ENCODE measurements at places on chromosomes 1 and 21. TPM values are rescaled to one million over a fixed set of nuclear protein-coding genes. Genes with fewer than 3 reads are reported as not detected.

DNA sequence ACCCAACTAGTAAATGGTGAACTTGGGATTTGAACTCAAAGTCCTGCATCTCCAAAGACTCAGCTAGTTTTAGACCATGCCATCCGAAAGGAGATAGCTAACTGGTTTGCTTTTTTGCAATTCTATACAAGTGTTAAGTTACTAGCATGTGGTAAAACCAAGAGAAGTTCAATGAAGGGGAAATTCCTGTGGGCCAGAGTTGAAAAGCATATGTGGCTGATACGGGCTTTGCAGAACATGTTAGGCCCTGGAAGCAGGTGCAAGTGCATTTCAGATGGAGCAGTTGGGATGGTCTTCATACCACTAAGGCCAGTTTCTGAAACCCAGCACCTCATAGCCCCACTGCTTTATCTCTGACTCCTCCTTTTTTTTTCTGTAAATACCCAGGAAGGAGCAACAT is 620.9 kb downstream of the PLPP3 start:
- no peak for DNase-seq

DNA sequence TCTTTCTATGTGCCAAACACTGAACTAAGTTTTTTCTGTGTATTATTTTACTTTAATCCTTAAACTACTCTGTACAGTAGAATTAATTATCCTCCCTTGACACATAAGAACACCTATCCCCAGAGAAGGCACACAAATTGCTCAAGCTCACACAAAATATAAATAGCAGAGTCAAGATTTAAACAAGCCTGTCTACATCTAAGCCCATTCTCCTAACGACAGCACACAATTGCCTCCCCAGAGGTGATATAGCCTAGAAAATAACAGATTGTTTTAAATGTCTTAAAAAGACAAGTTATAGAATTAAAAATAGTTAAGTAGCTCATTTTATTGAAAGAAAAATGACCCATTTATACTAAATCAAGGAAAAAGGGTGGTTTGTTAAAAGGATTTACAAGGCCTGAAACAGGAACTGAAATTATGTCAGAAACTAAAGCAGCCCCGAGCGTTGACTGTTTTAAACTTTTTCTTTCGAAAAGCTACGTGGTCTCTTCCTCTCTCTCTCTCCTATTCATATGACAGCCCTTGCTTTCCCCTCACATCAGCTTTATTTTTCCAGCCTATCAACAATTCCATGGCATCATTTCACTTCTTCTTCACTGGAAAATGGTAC is 30.5 kb downstream of the TNFSF18 start:
- DNase-seq = peak; percentile 1

DNA sequence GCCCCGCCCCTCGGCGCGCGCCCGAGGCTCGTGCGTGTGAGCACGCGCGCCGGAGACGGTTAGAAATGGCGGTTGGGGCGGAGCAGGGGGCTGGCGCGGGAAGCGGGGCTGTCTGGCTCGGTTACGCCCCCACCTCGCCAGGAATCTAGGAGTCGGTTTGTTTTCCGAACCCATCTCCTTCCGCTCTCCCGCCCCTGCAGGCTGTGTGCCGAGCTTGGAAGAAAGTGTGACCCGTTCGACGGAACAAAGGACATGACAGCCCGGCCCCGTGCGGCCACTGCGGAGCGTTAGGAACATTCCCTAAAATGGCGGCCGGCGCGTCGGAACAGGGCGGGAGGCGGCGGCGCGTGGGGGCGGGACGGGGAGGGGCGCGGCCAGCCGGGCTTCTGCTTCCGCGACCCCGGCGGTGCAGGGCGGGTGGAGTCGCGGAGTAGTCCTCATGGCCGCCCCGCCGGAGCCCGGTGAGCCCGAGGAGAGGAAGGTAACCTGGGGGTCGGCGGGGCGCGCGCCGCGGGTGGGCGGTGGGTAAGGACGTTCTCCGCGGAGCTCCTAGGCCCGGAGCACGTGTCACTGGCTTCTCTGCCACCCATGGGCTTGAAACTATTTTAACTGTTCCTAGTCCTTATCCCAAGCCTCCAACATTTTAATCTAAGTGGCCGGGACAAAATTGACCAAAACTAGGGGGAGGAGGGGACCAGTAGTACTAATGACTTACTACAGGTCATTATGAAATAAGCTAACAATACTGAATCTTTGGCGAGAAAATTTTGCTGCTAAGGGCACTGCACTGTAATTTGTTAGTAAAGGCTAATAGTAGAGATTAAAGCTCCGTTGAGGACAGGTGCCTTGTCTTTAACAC is at the start of gene COX20:
Gene COX20 (plus strand): TSS at position 383 of the 859 bp plus-strand sequence. CDS start 57 bp downstream, at position 440.
- peak; percentile 86 for DNase-seq

GRCh38 chr1:91120936-91121335 is 99.1 kb upstream of the ZNF644 start:
- DNase-seq = no peak

GRCh38 chr1:110233861-110234260 is 23.7 kb downstream of the KCNC4 start:
- no peak for DNase-seq

DNA sequence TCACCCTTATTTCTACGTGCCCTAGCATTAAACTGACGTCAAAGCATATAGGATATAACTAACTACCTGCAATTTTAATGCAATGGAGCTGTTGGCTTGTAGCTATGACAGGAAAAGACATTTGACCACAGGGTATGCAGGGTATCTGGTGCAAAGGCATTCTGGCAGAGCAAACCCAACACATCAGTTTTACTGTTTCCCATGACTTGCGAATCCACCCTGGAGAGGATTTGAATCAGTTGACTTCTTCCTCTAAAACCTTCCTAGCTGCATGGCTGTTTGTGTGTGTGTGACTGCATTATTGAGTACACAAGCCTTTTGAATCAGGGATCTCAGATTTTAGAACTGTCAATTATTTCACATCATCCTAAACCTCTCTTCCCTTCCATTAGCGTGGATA is 41.7 kb upstream of the SYT14 start:
- DNase-seq = no peak

GRCh38 chr1:115888976-115889375 is 48.0 kb upstream of the NHLH2 start:
- DNase-seq = no peak

PGBD5 gene
- not detected for polyA plus RNA-seq

SSR2 gene
- 347 TPM for polyA plus RNA-seq

RAB29 gene
- polyA plus RNA-seq = 84.6 TPM
